NCI-H774 (cell line): ENCODE measurements at places on chromosomes 6 and 20.

DNA sequence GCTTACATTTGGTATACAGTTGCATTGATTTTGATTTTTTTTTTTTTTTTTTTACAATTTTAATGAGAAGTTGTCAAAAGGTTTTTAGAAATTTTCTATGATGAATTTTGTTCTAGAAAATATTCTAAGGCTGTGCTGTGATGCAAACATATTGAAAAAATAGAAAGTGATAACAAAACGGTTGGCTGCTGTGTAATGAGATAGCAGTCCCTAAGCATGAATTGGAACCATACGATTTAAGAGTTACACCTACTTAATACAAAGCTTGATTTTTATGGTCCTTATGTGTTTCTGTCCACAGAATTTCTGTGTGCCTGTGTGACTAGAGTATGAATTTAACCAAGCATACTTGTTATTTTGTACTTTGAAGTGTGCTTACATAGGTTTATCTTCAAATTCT is 12.1 kb downstream of the HIVEP1 start:
- no peak for DNase-seq

DNA sequence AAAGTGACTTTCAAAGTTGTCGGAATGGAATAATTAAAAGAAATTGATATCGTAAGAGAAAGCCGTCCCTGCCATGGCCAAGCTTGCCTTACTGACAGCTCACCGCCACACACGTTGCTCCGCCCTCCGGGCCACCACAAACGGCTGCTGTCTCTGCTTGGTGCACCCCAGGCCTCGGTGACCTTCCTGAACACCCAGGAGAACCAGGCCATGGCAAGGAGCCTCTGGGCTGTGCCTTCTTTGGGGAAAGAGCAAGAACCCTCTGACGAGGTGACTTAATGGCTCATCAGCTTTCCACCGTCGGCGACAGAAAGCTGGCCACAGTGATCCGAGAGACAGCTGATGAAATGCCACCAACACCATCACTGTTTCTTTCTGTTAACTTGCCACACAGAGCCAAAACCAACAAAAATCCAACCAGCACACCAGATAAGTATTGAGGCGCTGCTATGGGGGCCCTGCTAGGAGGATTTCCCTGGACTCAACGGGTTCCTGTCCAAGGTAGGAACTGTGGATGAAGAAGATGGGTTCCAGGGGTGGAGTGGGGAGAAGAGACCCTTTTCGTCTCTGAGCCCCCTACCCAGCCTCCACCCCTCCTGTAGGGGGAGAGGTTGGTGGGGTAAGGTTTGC is 61.4 kb downstream of the NPEPL1 start:
- DNase-seq, result no peak

DNA sequence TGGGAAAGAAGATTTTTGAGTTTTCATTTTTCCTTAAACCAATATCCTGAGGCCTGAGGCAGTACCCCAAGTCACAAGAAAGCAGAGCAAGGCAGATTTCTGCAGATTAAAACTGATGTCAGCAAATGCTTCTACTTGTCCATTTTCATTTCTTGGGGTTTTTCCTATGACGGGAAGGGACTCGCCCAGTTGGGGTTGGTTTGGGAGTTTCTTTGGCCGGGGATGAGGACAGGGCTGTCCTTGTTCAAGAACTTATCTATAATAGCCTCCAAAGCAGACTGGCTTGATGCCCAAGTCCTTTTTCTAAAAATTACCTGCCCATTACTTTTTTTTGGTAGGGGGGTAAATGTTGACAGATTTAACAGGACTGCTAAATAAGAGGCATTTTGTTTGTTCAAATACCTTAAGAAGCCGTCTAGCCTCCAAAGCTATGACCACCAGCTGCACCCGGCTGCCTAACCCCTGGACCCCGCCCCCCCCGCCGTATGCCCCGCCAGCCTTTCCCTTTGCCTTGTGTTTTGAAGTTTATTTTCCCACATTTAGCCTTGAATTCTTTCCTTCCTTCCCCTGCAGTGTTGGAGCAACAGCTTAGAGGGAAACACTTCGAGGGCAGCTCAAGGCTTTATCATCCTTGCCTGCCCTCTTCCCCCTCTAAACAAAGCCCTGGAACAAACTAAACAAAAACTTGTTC is 2.5 kb downstream of the KCNK5 start:
- no peak for DNase-seq

DNA sequence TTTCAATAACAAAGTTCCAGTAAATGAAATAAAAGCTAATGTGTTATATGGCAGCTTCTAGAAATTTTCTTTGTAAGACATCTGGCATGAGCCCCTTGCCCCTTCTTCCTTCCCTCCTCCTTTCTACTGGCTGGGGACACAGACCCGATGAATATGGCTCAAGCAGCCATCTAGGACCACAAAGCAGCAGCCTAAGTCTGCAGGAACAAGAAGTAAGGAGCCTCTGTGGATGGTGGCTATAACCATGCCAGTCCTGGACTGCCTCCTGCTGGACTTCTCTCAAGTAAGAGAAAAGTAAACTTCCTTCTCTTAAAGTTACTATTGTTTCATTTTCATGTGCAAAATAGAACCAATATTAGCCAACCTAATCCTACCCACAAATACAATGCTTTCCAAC is 114.9 kb upstream of the DST start:
- no peak for DNase-seq

DNA sequence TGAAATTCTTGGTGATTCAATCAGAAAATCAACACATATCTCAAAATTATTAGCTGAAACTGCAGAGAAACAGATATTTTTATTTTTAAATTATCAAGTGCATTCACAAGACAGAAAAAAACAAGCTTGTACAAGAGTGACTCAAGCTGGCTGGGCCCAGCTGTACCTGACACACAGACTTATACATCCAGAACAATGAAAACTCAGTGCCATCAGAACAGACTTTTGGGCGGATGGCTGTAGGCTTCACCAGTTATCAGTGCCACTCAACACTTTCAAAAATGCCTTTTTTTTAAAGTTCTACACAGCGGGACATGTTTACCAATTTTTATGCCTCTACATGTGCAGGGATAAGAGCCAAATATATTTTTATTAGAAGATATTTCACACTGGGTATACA is 102.8 kb downstream of the MYB start:
- no peak for DNase-seq

GRCh38 chr6:70409216-70409615 is 4.1 kb upstream of the FAM135A start:
- no peak for DNase-seq

- DNase-seq, result no peak
These were observed at the start of gene GLYATL3 for GRCh38 chr6:49499623-49500022. GLYATL3 (plus strand) TSS chr6:49499923; CDS start chr6:49511991, 12,068 bp downstream.

GRCh38 chr6:150576651-150577226 is 22.9 kb upstream of the PLEKHG1 start:
- DNase-seq, result no peak

- peak; percentile 45 for DNase-seq
These were observed 201.0 kb upstream of the CEP162 start for GRCh38 chr6:84428300-84428907.

DNA sequence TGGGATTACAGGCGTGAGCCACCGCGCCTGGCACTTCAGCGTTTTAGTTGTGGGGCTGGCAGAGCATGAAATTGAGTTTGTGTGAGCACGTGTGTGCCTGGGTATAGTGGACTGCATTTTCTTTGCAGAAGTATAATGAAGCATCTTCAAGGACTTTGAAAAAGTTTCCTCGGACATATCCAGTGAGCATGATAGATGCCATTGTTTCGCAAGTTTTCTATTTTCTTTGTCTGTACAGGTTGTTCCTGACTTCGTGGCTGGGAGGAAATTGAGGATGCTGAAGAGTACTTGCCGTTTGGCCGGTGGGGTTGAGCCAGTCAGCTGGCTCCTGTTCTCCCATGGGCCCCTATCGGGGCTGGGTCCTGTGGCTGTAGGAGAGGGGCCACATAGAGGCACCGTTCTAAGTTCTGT is 55.9 kb downstream of the RREB1 start:
- DNase-seq, result no peak

GRCh38 chr6:14258695-14259593 is 141.4 kb downstream of the CD83 start:
- DNase-seq, result no peak

DNA sequence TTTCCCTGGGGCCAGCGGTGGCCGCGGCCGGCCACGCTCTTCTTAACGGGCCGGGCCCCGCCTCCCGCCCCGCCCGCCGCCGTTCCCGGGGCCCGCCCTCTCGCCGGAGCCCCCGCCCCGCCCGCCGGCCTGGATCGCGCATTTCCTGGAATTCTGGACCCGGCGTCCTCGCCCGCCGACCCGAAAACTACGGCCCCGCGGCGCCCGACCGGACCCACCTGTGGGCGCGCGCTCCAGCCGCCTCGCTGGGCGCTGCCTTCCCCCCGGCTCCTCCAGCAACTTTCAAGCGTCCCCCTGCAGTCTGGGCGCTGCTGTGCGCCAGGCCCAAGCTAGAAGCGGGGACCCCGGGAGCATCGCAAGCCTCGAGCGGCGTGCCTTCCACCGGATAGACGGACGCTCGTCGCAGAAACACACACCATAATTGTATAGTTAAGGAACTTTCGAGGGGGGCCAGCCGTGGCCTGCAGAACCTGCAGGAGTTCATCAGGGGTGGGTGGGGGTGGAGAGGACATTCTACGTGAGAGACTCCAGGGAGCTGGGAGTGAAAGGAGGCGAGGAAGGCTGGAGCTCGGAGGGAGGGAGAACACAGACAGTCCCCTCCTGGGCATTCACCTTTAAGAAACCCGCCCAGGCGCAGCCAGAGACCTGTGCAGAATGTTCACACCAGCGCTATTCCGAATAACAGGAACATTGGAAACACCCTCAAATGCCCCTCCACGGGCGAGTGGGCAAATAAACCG is at the start of gene ADA:
Gene ADA (minus strand): TSS at position 16 of the 740 bp plus-strand sequence. CDS start 92 bp downstream, outside the sequence.
- peak; percentile 47 for DNase-seq

DNA sequence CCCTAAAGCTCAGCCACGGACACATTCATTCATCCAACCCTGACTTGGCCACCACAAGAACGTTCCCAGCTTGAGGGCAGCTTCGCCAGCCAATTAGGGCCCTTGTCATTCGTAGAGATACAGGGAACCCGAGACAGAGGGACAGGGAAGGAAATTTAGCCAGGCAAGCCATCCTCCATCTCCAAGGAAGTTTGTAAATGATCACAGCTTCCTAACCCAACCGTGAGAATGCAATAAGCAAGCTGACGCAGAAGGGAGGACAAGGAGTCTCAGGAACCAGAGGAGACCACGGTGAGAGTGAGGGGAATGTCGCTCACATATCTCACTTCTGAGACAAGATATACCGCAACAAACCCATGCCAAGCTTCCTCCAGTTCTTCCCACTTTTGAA is 1.4 kb downstream of the TRAM2 start:
- no peak for DNase-seq

- DNase-seq, result peak; percentile 49
These were observed 802 bp upstream of the NRN1 start for GRCh38 chr6:6007366-6008088.

DNA sequence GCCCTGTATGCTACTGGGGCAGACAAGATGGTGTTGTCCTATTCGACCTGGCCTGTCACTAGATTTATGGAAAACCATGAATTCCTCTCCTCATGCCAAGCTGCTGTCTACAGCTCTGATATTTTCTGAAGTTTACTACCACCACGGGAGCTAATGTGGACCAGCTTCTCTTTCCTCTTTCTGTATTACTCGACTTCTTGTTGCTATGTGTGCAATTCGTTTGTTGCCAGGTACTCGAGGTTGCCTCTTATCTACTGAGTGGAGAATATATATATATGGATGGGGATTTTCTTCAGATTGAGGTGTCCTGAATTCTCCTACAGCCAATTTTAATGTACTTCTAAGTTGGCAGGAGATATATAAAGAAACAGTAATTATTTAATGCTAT is 34.7 kb downstream of the MAN1A1 start:
- no peak for DNase-seq

GRCh38 chr20:1802385-1803060 is 92.7 kb upstream of the SIRPA start:
- no peak for DNase-seq

GRCh38 chr6:31094389-31094881 is 17.9 kb downstream of the C6orf15 start:
- no peak for DNase-seq

DNA sequence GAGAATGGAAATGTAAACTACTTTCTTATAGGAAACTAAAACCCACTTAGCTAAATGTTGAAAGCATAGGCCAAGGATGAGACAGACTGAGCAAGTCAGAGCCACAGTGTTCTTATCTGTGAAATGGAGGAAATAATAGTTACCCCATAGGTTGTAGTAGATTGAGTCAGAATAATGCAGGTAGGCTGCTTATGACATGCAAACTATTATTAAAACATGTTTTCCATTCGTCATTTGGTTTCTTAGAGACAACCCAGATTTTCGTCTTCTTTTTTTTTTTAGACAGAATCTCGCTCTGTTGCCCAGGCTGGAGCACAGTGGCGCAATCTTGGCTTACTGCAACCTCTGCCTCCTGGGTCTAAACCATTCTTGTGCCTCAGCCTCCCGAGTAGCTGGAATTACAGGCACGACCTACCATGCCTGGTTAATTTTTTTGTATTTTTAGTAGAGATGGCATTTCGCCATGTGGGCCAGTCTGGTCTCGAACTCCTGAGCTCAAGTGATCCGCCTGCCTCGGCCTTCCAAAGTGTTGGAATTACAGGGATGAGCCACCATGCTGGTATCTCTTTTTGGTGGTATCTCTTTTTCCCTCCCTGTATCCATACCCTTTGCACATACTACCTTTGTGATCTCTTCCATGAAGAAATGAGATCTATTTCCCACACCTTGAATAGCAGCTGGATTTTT is 196.5 kb upstream of the ZNF217 start:
- DNase-seq, result no peak

DNA sequence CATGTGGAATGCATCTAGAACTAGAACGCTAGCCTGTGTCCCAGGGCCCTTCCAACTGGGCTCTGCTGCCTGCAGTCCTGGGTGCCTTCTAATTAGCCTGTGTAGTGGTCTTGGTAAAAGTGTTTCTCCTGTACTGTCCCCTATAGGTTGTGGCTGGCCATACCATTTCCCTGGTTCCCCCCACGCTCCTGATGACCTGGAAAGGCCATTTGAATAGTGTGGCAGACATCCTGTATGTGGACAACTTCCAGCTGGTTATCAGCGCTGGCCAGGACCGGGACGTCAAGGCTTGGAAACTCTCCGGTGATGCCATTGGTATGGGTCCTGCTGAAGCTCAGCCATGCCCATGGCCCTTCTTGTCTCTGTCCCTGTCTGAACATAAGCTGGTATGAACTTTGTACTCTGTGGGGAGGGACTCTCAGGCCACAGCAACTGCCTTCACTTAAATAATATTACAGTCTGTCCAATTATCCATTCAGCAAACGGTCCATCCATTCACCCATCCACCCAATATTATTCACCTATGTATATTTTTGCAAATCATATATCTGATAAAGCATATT is 60.7 kb downstream of the SUN5 start:
- DNase-seq, result no peak

GRCh38 chr20:38222231-38222922 is 38.2 kb downstream of the KIAA1755 start:
- DNase-seq, result peak; percentile 7

GRCh38 chr20:56373942-56374341 is 15.2 kb downstream of the FAM210B start:
- DNase-seq, result no peak
